ENCODE measurements at places on chromosomes 5 and 9.

DNA sequence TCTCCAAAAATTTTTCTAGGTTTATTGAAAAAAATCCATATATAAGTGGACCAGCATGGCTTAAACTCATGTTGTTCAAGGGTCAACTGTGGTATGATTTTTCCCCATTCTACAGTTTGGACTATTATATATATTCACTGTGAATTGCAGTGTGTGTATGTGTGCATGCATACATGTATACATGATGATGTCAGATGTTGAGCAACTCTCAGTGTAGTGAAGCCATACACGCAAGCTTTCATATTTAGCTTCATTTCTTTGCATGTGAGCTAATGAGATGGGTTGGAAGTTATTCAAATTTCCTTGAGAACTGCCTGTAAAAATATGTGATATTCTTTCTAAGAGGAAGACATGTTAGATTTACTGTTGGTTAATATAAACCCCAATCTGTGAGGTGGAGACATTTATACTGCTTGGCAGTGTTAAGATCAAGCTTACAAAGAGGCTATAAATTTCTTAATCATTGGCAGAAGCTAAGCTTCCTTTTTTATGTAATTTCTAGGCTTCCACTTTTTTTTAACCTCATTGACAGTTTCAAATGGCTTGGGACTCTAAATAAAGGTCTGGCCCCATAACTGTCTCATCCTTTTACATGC, 134.8 kb downstream of the GABRG2 start:
- no peak for DNase-seq

- no peak for DNase-seq
Observed at GRCh38 chr5:126938466-126938865, 91.9 kb downstream of the MARCHF3 start.

DNA sequence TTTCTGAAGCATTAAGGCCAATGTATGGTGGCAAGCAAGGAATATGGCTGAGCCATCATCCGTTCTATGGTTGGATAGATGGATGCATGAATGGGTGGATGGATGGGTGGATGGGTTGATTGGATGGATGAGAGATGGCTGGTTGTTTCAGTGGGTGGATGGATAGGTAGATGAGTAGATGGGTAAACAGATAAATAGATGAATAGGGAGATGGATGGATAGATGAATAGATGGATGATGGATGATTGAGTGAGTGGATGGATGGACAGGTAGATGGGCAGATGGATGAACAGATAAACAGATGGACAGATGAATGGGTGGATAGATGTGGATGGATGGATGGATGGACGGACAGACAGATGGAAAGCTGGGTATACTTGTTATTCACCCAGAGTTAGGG, 92.6 kb upstream of the ZNF618 start:
- no peak for DNase-seq

- no peak for DNase-seq
Observed at GRCh38 chr9:84393266-84393950, 52.9 kb upstream of the SLC28A3 start.

DNA sequence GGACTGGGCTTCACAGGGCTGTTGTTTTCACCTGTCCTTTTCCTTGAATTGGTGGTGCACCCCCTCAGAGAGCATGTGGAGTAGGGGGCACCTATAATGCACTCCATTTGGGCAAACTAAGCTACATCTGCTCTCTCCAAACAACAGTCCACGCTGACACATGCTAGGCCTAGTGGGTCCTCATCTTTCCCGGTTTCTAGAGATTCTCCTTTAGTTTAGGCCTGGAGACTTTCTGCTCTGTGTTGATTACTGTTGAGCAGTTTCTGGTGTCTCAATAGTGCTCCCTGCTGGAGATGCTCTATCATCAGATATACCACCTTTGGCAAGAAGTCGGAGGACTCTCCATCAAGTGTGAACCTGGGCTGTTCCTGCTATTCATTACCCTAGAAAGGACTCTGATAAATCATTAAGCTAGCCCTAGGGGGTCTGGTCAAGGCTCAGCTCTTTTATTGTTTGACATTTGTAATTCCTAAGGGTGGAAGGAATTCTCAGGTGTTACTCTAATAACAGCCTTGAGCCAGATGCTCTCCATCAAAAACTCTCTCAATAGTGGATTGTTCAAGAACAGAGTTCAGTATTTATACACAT, 64.0 kb upstream of the FYB1 start:
- DNase-seq = no peak

DNA sequence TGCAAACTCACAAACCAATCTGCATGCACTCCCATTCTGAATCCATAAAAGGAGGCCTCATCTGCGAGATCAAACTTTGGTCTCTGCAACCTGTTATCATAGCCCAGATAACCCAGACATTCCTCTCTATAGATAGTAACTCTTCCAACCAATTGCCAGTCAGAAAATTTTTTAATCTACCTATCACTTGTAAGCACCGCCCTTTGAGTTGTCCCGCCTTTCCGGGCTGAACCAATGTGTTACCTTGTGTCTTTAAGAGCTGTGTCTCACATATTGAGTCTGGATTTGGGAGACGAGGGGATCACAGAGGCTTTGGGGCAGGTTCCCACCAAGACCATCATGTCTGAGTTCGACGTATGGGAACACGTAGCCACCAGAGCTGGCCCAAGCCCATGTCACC, 91.1 kb upstream of the PPP1R26 start:
- no peak for DNase-seq
